Fibroblast of skin of abdomen (primary cell): ENCODE measurements at places on chromosomes 7 and 10.

- DNase-seq, result no peak
Measured at GRCh38 chr7:122694697-122695096, 4.2 kb downstream of the RNF133 start.

DNA sequence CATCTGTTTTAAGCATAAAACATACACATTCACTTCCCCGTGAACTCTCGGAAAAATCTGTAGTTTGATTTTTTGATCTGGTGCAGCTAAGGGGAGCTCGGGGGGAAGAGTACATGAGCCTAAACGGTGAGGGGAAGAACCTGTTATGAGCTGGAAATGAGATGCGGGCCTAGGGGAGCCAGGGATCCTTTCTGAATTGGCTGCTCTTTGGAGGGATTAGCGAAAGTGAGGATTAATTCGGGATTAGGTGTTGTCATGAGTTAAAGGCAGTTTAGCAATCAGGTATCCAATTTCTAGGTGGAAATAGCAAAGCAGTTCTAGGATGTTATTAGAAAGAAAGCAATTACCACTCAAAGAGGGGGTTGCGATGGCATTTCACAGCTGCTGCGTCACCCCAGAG, 51.1 kb upstream of the ADARB2 start:
- no peak for DNase-seq

- DNase-seq, result peak; percentile 78
Measured at GRCh38 chr7:92973974-92974373, 137.6 kb upstream of the CDK6 start.

DNA sequence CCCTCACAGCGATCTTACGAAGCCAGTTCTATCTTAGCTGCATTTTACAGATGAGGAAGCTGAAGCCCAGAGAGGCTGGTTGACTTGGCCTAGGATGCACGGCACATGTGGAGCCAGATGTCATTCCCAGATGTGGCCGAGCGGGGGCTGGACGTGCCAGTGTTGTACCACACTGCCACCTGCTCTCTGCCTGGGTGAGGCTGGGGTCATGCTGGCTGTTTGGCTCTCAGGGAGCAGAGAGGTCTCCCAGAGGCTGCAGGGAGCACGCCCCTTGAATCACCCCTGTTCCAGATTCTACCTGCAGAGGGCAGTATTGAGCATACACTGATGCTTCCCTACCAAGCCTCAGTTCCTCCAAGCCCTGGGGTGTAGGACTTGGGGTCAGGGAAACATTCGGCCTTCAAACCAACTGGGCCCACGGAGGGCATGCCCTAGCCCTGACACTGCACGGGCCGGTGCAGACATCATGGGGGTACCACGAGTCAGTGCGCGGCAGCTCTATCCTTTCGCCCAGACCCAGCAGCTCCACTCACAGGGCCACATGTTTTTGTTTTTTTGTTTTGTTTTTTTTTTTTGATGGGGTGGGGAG, 3.8 kb upstream of the GTF2IRD1 start:
- peak; percentile 36 for DNase-seq

DNA sequence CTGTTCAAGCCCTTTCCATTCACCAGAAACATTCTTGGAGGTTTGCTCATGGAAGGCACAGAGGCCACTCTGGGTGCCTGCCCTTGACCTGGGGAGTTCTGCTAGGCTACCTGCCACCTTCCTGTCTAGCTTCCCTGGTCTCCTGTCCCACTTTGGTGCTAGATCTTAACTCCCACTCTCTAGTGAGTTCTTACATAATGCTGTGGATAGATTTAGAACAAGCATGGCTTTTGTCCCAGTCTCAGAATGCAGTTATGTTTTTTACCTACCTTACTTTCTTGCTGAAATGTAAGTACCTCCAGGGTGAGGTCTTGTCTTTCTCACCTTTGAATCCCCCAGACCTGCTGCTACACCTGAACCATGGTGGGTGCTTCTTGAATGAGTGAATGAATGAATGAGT, 1252.3 kb downstream of the TYW1 start:
- DNase-seq, result no peak

DNA sequence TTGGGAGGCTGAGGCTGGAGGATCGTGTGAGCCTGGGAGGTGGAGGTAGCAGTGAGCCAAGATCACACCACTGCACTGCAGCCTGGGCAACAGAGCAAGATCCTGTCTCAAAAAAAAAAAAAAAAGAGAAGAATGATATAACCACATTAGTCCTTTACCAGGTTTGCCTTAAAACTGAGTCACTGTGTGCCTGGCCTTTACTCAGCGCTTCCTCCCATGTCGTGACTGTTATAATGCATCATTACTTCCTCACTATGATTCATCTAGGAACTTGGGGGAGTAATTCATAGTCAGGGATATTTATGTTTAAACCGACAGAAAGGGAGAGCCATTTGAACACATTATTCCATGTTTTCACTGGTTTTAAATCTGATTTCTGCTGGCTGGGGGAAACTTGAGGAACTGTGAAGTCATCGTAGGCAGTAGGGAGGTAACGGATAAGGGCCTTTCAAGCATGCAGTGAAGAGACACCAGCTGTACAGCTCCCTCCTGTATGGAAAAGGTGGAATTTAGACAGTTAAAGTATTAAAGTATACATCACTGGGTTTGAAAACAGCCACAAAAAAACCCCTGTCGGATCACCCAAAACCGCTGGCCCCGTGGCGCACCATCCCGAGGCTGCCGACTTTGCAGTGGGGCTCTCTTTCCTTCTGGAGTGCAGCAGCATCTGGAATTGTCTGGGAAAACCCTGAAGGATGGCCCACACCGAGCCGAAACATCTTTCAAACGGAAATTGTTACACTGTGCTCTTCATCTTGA, 119.8 kb downstream of the NKX6-2 start:
- DNase-seq, result peak; percentile 91

- DNase-seq, result no peak
Measured at GRCh38 chr7:116028787-116029186, 1.8 kb downstream of the TFEC start.

GRCh38 chr10:97406064-97406463, 4.9 kb upstream of the RRP12 start:
- no peak for DNase-seq

DNA sequence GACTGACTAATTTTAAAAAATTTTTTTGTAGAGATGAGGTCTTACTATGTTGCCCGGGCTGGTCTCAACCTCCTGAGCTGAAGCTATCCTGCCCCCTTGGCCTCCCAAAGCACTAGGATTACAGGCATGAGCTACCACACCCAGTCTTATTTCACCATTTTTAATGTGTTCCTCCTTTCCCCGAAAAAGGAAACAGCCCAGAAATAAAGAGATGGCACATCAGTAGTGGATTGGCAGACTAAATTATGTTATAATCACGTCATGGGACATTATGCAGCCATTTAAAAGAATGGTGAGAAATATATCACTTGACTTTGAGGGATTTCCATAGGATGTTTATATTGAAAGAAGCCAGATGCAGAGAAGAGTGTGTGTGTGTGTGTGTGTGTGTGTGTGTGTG, 40.5 kb downstream of the CAPZA2 start:
- DNase-seq, result no peak

DNA sequence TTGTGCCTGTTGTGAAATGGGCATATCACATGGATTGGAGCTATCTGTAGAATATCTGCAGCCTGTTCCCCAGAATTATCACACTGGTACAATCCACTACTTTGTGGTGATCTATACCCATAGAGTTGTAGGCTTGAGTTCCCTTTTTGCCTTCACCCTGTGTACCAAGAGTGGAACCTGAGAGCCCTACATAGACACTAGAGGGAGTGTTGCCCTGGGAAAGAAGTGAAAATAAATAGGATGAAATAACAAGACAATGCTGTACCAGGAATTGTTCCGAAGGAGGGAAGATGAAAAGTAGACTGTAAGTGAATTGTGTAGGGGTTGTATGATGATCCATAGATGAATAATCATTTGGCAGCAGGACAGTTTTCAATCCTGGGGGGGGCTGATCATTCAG, 9.0 kb downstream of the SORCS3 start:
- DNase-seq, result no peak

- peak; percentile 23 for DNase-seq
Measured at GRCh38 chr10:25725917-25726716, 207.9 kb upstream of the MYO3A start.

- DNase-seq, result no peak
Measured at GRCh38 chr10:10803278-10803677, 214.4 kb upstream of the CELF2 start.

GRCh38 chr7:158356454-158356853, 231.2 kb downstream of the PTPRN2 start:
- no peak for DNase-seq

DNA sequence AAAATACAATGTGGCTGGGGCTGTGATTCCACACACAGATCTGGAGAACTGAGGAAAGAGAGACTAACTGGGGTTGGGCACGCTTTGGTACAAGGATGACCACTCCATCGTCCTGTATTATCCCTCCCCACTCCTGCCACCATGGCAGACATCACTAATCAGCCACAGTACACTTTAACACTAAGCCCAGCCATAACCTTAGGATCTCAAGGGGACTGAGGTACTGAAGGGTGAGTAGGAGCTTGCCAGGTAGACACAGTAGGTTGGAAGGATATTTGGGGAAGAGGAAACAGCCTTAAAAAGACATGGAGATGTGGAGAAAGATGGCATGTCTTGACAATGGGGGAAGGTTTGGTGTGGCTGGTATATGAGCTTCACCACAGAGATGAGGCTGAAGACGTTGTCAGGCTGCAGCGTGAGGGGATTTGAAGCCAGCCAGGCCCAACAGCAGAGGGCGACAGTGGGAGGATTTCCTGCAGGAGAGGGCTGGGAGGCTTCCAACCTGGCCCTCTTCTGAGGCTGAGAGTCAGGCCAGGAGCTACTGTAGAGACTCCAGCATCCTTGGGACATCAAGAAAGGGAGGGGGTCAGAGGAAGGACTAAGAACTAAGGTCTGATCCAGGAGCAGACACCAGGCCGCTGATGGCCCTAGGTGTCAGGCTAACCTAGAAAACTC, 58.6 kb upstream of the COL13A1 start:
- peak; percentile 33 for DNase-seq

DNA sequence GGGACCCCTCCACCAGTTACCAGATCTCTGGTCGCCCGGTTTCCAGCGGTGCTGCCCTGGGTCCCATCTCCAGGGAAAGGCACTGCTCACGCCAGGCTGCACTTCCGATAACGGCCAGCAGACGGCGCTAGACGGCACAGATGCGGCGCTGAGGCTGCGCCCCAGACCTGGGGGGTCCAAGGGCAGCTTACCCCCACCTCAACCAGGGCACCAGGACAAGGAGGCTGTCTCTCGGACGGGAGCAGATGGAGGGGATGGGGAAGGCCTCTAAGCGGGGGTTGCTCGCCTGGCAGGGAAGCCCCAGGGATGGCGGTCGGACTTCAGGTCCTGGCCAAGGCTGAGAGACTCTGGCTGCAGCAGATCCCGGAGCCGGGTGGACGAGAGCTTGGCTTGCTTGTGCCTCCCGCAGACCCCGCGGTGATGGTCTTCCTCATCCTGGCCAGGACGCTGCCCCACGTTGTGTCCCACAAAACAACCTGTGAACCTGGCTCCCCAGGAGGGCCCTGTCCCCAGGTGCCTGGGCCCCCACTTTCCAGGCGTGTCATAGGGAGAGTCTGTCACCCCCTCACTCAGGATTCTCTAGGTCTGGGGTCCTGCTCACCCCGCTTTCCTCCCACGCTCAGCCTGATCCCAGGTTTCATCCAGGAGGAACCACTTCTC, 23.9 kb upstream of the ZNF716 start:
- no peak for DNase-seq

GRCh38 chr7:46633200-46633599, 712.1 kb upstream of the IGFBP3 start:
- DNase-seq, result no peak

DNA sequence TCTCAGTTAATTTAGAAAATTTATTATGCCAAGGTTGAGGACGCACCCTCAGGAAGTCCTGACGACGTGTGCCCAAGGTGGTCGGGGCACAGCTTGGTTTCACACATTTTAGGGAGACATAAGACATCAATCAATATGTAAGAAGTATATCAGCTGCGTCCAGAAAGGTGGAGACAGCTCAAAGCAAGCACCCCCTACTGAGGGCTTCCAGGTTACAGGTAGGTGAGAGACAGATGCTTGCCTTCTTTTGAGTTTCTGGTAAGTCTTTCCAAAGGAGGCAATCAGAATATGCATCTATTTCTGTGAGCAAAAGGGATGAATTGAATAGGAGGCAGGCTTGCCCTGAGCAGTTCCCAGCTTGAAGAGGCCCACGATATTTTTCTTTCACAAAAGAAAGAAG, 614.3 kb downstream of the XPNPEP1 start:
- no peak for DNase-seq

DNA sequence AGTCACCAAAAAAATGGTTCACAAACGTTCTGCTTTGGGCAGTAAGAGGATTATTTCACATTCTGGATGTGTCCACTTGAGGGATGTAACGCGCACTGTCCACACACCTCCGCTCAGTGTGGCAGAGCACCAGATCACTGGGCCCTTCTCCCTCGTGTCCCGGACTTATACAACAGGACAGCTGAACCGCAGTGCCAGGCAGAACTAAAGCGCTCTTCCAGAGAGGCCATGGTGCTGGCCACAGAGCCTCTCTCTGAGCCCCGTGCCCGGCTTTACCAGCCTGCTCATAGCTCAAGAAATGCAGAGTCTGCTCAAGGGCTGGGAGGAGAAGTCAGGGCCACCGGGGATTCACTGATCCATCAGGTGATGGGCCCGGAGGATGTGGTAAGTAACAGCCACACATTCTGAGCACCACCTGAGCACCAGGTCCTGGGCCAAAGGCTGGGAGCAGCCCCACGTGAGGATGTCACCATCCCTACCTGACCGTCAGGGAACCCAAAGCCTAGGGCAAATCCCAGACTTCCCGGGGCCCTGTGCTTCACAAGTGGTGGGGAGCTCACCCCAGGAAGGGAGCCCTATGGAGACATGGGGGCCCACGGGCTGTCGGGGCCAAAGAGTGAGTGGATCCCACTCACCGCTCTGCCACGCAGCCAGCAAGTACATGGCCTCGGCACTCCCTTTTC, 74.9 kb downstream of the FAM53B start:
- DNase-seq, result no peak

DNA sequence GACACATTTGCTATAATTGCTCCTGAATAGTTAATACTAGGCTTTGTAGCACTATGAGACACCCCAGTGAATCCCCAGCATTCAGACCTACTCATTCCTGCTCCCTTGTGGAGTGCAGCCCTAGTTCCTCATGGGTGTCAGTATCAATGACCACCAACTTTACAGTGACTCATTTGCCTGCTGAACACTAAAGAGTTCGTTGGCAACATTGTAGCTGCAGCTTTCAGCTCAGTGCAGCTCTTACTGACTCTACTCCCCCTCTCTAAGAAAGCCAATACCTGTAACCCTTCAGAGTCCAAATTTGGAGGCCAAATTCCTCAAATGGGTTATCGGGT, 127.1 kb upstream of the MTPN start:
- no peak for DNase-seq

DNA sequence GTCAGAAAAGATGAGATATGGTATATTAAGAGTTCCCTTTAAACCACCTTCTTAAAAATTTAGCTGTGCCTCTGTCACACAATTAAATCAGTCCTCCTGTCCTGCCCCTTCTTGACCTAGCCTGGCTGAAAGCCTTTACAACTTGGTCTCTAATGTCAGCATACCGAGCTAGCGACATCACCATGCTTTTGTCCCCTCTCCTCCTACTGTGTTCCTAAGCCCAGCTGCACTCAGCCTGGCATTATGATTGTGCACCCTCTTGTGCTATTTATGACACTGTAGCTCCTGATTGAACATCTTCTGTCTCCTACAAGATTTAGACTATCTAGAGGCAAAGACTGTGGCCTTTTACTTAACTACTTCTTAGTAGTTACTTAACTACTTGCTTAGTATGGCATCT, 29.2 kb downstream of the TDRD1 start:
- no peak for DNase-seq

- DNase-seq, result no peak
Measured at GRCh38 chr7:45151131-45151684, 6.4 kb upstream of the RAMP3 start.
